GM19239 (cell line): ENCODE measurements at places on chromosomes 1 and 21.

GRCh38 chr1:42358791-42359190, 21.8 kb upstream of the RIMKLA start:
- DNase-seq, result no peak

DNA sequence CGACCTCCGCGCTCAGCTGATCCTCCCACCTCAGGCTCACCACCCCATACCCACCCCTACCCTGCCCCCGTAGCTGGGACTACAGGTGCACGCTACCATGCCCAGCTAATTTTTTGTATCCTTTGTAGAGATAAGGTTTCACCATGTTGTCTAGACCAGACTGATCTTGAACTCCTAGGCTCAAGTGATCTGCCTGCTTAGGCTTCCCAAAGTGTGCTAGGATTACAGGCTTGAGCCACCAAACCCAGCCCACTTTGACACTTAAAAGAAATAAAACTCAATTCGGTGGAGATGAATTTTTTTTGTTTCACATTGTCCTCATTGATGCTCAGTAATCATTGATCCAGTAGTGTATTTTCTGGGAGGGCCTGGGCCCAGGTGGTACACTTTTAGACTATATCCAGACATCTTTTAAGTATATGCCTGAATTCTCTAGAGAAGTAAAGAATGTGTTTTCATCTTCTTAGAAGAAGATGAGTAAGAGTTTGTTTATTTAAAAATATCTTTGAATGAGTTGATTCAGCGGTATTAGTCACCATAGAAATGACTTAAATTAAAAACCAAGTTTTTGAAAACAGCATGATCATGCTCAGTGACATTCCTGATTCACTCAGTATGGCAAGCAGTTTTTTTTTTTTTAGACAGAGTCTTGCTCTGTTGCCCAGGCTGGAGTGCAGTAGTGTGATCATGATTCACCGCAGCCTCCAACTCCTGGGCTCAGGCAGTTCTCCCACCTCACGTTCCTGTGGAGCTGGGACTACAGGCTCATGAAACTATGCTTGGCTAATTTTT, 57.8 kb downstream of the EPB41 start:
- no peak for DNase-seq

DNA sequence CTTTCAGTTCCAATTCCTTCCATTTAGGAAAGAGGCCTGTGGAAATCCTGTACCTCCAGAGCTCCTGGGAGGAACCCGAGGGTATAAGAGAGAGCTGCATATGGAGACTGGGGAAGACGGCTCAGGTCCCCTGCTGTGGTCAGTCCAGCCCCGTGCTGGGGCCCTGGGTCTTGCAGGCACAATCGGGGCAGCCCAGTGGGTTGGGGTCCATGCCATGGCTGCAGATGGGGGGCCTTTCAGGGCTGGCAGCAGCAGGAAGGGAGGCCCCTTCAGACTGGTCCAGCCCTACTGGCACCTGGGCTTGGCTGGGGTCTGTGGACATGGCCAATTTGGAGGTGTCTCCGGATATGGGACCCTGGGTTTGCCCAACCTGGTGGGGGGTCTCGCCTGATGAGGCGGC, 18.2 kb downstream of the HTR6 start:
- DNase-seq, result no peak

DNA sequence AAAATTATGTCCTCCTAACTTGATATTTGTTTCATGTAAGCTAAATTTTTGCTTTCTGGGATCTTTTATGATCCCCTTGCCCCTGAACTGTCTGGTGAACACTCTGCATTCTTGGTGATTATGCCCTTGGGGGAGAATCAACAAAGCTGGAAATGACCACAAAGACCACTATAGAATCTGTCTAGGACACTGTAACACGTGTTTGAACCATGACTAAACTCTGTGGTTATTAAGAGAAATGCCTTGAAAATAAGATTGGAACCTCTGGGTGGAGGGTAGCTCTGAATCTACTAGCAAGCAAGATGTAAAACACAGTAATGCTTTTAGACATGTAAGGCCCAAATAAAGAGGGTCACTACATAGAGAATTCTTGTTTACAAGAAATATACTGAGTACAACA, 237.5 kb downstream of the HMCN1 start:
- no peak for DNase-seq

GRCh38 chr21:38625000-38625399, 126.7 kb upstream of the ERG start:
- no peak for DNase-seq

DNA sequence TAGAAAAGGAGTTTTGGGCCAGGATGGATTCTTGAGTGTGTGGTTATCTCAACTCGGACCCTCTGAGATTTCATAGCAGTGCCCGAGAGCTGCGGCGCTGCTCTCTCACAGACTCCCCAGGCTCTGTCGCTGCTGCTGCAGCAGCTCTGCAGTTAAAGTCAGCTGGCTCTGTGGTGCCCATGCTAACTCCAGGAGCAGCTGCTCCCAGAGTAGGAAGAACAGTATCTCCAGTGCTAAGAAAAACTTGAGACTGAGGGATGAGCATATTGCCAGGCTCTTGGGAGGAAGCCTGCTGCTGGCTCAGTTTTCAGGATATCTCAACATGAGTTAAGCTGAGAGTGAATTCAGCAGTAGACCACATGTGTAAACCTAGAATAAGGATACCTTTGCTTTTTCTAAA, 4.5 kb downstream of the LCE2D start:
- no peak for DNase-seq

- DNase-seq, result no peak
These were observed 1.2 kb downstream of the LORICRIN start for GRCh38 chr1:153260585-153261280.

DNA sequence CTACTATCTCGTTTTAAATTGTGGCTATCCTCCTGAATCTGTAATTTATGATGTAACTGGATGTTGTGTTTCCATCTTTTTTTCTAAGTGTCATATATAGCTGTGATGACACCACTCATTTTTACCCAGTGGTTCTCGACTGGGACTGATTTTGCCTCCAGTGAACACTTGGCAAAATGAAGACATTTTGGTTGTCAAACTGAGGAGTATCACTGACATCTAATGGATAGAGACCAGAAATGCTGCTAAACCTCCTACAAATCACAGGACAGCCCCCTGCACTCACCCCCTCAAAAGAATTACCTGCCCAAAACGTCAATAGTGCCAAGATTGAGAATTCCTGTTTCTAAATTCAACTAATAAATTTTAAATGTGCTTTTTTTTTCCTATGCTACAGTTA, 1.9 kb downstream of the TRMT13 start:
- DNase-seq, result no peak

GRCh38 chr1:160752924-160753323, 13.9 kb downstream of the SLAMF7 start:
- no peak for DNase-seq

DNA sequence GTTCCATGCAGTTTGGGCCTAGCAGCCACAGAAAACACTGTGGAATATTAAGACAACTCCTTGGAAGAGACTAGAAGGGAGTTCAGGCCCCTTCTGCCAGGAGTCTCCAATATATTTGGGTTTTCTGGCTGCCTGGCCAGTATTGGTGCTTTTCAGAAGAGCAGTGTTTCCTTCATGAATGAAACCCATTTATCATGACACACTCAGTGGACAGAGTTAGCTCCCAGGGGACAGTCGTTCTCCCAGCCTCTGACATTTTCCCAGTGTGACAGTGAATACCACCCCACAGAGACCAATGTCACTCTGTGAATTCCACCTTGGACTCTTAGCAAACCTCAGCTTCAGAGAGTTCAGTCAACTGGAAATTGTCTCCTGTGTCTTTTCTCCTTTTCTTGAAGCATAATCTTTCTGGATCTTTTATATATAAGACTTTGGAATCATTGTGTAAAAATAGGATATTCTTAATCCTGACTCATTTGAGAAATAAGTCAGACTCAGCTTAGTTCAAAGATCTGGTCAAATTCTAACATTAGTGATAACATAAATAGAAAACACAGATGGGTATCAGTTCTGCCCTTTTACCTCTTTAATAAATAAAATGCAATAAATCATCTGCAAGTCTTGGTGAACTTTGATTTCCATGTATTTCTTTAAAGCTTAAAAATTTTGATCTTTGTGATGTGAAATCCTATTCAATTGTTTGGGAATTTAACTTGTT, 40.4 kb downstream of the GNG12 start:
- no peak for DNase-seq

DNA sequence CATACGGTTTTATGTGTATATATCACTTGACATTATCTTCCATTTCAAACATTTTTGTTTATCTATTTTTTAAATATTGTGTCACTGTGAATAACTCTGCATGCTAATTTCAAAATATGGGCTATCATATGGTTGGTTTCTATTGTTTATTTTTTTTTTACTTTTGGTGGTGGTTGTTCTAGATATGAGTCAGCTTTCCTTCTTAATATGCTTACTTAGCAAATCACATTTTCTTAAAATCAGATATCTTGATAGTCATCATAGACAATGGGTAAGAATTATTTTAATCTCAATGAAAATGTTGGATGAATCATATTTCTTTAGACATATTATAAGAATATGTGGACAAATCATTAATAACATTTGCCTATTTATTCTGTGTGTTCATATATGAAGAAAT, 881.5 kb downstream of the BRINP3 start:
- DNase-seq, result no peak

DNA sequence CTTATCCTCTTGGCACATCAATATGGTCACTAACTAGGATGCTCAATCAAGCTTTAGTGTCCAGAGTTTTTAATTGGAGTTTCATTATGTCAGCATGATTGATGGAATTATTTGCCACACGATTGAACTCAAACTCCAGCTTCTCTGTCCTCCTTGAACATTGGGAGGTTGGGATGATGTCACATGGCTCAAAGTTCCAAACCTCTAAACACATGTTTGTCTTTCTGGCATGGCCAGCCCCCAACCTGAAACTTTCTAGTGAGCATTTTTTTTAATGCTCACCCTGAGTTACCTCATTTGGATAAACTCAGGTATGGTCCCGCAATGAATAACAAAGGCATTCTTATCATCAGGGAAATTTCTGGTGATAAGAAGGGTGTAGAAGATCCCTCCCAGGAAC, 86.0 kb downstream of the RHOU start:
- no peak for DNase-seq

DNA sequence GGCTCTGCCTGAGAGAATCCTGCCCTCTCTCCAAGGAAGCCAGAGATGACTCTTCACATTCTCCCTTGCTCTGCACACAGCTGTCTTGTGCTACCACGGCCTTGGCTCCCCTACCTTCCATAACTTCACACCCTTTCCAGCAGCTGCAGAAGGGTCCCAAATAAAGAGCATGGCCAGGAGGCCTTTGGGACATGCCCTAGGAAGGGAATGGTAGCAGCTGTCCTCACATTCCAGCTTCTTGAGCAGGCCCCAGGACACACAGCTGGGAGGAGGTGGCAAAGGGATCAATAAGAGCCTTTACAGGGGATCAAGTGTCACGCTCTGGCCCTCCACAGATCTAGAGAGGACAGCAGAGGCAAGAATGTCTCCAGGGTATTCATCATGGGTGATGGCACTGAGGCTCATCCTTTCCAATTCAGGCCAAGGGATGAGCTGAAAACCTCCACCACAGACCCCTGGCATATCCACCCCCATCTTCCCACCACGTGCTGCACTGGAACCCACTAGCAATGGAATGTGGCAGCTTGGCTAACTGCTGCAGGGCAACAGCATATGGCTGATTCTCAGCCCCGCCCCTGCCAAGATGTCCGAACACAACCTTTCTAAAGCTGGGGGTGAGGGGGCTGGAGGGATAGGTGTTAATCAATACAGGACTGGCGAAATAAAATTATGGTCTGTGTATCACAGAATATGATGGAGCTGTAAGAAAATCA, 17.8 kb upstream of the RAB29 start:
- DNase-seq, result no peak

DNA sequence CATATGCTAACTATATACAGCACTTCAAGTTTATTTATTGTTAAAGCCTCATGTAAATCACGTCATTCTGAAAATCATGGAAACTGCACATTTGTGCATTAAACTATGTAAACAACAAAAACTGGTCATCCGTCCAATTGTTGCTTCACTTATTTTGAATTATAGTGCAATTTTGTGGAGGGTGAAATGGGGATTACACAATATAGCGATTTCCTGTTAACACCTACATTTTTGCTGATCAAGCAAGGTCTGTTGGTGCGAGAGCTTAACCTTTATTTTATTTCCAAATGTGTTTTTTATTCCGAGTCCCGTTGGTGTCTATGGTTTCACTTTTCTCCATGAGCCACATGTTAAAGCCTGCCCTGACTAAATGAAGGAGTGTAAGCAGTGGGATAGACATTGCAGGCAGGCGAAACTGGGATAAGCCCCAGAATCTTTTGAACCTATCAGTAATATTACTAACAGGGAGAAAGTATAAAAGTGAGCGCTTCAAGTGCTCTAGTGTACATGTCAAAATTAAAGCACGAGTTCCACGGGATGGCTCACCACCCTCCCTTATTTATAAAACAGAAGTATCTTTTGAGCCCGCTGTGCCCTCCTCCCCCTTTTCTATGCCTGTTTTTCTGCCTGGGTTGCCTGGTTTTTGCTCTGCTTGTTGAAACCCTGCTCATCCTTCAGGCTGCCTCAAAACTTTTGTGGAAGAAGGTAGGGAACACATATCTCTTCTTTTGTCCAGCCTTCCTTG, 120.7 kb downstream of the NFIA start:
- DNase-seq, result no peak

- no peak for DNase-seq
These were observed 54.0 kb downstream of the RPAP2 start for GRCh38 chr1:92352856-92353255.

- no peak for DNase-seq
These were observed 3.8 kb upstream of the PARS2 start for GRCh38 chr1:54768093-54768492.

- DNase-seq, result no peak
These were observed 310.9 kb downstream of the SIPA1L2 start for GRCh38 chr1:232319072-232319471.

GRCh38 chr1:8816831-8817411, 519 bp downstream of the RERE start:
- no peak for DNase-seq

DNA sequence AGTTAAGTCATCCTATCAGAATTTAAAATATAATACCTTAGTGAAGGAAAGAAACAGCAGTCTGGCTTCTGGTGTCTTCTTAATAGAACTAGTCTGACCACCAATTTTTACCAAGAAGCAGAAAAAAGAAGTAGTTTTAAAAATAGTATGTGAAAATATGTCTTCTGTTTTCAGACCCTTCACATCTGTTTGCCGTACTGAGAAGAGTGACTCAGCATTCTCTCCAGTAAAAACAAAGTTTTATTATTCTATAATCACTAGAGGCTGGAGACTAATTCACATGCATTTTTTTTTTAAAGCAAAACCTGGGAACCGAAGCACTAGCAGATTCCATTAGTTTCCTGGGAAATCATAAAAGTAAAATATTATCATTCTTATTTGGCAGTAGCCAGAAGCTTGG, 163.8 kb downstream of the COL24A1 start:
- peak; percentile 4 for DNase-seq

- no peak for DNase-seq
These were observed 68.4 kb upstream of the DPYD start for GRCh38 chr1:97989094-97989680.
